ENCODE measurements at places on chromosomes 1 and 21.

- no peak for DNase-seq
Observed at GRCh38 chr1:96721053-96721415, 550 bp upstream of the PTBP2 start.

DNA sequence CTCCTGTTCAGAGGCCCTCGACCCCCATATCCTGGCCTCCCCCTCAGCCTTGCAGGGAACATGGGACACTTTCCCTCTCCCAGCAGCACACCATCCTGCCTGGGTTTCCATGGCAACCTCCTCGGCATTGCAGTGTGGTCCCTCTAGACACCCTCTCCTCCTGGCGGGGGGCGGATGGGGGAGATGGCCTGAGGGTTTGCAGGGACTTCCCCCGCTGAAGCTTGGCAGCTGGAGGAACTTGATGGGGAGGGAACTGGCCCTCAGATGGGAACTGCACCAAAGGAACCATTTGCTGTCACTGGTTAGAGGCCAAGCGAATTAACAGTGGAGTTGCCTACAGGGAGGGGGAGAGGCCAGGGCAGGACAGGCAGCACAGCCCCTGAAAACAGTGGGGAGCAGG, 28.7 kb downstream of the RIMS3 start:
- no peak for DNase-seq

GRCh38 chr1:174990382-174990999, 9.3 kb upstream of the CACYBP start:
- no peak for DNase-seq

DNA sequence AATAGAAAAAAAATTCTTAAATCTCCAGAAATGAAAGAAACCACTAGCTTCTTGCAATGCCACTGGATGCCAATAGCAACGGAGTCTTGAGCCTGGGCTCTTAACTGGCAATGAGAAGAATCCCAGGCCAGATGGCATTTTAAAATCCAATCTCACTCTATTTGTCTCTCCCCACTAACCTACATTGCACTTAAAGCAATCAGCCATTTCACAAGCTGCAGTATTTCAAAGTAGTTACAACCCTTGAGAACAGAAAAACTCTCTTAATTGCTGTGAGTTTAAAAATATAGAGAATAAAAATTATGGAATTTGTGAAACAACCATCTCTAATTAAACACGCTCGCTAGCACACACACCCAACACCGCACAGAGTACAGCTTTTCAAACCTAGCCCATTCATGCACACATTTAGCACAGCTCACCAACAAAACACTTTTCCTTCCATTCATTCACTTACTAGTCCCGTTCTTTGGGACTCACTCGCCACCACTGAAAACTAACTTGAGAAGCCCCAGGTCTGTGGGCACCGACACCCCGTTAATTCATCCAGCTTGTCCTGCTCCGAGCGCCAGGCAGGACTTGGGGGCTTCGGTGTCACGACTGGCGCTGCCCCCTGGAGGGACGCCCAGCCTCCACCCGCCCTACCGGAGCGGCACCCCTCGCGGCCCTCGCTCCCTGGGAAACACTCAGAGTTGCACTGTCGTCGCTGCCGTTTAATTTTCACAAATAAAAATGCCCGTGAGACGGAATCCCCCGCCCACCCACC, 1.0 kb downstream of the DDAH1 start:
- DNase-seq = no peak

DNA sequence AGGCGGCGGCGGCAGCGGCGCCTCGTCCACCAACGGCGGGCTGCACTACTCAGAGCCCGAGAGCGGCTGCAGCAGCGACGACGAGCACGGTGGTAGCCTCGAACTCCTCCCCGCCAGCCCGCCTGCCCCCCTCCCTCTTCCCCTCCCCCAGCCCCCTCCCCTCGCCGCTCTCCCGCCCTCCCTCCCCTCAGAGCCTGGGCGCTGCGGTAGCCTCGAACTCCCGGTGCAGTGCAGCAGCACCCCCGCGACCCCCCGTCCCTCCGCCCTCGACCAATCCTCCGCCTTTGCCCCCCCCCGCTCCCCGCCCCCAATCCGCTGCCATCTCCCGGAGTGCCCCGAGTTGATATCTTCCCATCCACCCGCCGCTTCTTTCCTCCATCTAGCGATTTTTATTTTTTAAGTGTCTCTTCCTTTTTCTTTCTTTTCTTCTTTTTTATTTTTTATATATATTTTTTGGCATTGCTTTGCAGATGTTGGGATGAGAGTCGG, 516 bp downstream of the RCOR3 start:
- no peak for DNase-seq

GRCh38 chr1:182702826-182703524, 18.6 kb upstream of the RGS8 start:
- DNase-seq = no peak

GRCh38 chr1:243335292-243335691, 79.5 kb downstream of the SDCCAG8 start:
- DNase-seq = no peak

- no peak for DNase-seq
Observed at GRCh38 chr1:24022581-24023361, 42.6 kb upstream of the SRSF10 start.

DNA sequence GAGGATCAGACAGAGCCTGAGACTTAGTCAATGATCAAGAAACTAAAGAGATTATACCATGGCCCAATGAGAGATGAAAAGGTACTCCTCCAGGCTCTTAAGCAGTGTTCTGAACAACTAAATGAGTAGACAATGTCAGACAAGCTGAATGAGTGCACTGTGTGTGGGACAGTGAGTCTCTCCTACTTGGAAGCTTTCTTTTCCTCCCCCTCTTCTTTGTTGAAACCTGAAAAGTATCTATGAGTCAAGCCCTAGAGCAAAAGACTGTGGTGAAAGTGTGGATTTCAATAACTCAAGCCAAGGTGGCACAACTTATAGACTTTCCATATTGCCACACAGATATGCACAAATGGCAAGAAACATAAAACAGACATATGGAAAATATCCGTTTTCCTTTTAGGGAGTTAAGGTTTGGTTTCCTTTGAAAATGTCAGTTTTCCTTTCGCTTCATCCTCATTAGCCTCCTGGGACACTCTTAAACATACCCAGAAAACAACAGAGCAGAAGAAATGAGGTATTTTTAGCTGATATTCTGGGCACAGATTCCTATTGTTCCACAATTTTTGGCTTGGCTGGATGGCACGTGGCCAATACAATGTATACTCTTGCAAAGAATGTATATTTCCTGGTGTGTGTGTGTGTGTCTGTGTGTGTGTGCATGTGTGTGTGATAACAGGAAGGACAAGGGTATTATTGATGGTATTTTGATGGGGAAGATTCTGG, 96.6 kb downstream of the LMX1A start:
- DNase-seq = no peak
